ENCODE measurements at places on chromosomes 3 and 15. TPM values are rescaled to one million over a fixed set of nuclear protein-coding genes. Genes with fewer than 3 reads are reported as not detected.

DNA sequence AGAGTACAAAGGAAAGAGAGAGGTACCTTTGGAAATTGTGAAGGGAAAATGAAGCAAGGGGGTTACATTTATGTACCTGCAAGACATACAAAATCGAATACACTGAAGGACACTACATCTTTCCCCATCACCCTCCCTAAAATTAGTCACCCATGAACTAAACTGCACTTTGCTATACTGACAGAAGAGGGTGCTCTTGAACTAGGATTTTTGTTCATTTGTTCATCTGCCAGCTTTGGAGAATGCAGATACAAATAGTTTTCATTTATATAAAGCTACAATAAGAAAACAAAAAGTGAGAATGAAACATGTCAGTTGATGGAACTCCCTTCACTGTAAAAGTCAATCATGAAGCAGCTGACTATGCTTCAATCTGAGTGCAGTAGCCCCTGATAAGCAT lies 55.7 kb downstream of the PCCB start:
- no peak for ATAC-seq

GRCh38 chr3:14497321-14497720 lies 42.8 kb downstream of the GRIP2 start:
- ATAC-seq, result no peak

DNA sequence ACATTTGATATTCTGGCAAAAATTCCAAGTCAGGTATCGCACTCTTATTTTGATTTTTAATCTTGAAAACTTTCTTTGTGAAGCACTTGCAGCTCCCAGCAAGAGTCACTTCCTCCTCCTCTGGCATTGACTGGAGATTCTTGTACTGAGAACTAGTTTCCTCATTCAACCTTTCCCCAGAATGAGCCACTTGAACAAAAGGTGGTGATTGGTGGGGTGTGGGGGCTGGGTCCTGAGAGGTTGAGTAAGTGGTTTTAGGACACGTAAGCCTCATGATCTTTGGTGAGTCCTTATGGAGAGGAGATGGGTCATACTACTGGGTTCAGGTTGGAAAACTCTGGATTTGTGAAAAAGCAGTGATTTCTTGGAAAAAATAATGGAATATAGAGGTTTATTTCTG lies 32.3 kb upstream of the ONECUT1 start:
- no peak for ATAC-seq

GRCh38 chr3:129645286-129645685 lies 38.8 kb upstream of the PLXND1 start:
- no peak for ATAC-seq

Gene MYZAP
- 0.41 TPM for total RNA-seq

DNA sequence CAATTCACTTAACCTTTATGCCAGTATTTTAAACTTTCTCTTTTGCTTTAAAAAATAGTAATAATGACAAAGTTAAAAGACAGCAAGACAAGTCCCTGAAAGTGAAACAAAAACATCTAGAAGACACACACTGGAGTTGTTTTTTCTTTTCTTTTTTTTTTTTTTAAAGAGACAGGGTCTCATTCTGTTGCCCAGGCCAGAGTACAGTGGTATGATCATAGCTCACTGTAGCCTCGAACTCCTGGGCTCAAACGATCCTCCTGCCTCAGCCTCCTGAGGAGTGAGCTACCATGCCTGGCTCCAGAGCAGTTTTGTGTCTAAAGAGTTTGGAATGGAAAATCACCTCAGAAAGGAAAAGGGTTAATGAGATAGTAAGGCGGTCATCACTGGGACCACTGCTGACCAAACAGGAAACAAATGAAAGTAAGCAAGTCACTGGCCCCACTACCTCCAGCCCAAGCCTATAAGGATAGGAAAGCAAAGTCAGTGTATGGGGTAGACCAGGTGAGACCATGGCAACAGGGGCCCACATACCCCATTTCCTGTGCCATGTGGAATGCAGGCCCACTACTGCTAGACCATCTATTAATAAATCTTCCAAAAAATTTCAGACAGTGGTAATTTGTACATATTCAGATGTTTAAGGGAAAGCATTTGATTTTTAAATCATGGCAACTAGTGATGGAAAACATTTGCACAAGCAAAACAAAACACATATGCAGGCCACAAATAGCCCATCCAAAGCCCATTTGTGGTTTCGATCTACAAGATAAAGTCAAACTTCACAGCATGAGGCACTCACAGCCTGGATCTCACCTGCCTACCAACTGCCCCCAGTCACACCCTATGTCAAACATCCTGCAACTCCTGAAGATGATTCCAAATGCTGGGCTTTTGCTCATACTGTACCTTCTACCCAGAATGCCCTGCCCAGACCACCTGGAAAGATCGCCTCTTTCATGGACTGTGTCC lies 62.6 kb downstream of the OSBPL10 start:
- no peak for ATAC-seq

DNA sequence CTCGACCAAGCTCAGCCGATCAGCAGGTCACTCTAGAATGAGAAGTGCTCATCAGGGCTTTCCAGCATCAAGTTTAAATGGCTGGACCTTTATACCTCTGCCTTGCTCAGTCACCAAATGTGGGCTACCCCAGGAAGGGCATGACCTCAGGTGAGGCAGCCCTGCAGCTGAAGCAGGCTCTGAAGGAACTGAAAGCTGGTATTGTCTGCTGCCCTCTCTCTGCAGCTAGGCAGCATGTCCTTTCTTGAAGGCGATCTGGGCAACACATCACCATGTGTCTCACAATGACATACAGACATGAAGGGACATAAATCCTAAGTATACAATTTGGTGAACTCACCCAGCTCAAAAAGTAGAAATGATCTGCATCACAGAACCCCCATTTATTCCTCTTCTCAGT lies 38.7 kb upstream of the ARID3B start:
- no peak for ATAC-seq

GRCh38 chr15:49709646-49710214 lies 88.9 kb downstream of the DTWD1 start:
- no peak for ATAC-seq

GRCh38 chr15:70017801-70018200 lies 79.9 kb downstream of the TLE3 start:
- ATAC-seq, result peak; percentile 15

DNA sequence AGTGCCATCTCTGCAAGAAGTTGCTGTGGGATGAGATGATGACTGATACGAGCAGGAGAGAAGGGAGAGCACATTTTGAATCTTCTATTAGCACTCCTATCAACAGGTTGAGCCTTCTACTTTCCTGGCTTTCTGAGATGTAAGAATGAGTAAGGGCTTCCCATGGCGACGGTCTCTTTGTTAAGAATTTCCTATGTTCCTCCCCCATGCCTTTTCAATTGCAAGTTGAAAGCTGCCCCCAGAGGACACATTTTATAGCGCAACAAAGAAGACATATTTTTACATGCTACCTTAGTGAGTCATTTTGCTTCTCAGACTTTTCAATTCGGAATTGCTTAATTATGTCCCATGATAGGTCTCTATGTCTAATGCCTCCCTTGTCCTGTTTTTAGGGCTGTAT lies 71.3 kb upstream of the LRTM1 start:
- ATAC-seq, result peak; percentile 39

GRCh38 chr15:97747342-97747741 lies 213.2 kb upstream of the ARRDC4 start:
- ATAC-seq, result no peak

Gene GJD2
- 7.2 TPM for total RNA-seq

Gene COPS2
- 124 TPM for total RNA-seq

GRCh38 chr3:15983232-15983631 lies 185.5 kb upstream of the ANKRD28 start:
- ATAC-seq, result no peak

DNA sequence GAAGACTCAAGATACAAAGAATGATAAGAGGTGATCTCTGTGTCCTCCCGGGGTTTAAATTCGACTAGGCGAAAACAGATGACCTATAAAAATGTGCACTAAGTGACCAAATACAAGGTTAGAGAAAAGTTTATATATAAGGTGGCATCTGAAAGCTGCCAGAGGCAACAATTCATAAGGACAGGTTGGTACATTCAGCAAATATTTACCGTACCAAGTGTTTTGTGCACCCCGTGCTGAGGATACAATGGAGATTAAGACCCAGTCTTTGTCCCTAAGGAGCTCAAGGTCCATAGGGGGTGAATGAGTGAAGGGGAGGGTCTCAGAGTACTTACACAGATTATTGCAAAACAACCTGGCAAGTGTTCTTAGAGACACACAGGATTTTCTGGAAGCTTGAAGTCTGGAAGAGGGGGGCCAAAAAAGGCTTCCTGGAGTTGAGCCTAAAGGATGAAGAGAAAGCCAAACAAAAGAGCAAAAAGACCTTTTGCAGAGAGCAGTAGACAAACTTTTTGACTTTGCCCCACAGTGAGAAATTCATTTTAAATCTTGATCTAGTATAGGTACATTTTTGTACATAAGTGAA lies 71.4 kb upstream of the LRIG1 start:
- no peak for ATAC-seq

DNA sequence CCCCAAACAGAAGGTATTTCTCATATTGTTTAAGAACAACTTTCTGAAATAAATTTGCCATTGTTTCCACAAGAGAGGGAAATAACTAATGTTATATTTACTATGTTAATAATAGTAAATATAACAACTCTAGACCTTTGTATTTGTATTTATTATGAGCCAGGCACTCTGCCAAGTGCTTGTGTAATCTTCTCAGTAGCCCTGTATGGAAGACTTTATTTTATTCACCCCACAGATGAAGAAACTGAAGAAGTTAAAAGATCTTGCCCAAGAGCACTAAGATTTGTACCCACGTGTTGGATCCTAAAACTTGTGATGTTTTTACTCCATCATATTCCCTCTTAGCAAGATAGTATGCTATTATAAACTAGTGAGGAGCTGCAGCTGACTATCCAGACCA lies 12.0 kb upstream of the GNB4 start:
- no peak for ATAC-seq

DNA sequence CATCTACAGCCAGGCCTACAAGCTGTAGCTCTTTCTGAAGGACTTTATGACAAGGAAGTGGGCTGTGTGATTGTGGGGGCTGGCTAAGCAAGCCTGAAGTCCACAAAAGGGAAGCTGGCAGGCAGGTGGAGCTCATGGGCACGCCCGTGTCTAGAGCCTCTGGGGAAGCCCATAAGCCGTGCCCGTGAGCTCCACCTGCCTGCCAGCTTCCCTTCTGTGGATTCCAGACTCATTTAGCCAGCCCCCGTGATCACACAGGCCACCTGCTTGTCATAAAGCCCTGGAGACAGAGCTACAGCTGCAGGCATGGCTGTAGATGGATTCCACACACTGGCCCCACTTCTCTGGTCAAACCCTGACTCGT lies 15.2 kb downstream of the EFCC1 start:
- ATAC-seq, result peak; percentile 19

DNA sequence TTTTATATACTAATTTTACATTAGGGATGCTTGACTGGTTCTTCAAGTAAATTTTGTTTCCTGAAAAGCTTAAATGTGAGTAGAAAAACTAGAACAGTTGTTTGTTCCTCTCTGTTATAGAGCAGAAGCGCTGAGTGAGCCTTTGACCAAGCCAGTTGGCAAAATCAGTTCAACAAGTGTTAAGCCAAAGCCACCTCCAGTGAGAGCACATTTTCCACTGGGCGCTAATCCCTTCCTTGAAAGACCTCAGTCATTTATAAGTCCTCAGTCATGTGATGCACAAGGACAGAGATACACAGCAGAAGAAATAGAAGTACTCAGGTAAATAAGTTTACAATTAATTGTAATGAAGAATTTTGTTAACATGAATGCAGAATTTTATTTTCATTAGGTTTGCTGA lies 14.6 kb downstream of the CAPN7 start:
- no peak for ATAC-seq

Gene RAB6B
- 75.3 TPM for total RNA-seq

Gene PATL2
- 0.11 TPM for total RNA-seq

Gene GNAT1
- total RNA-seq, result not detected

Gene SCAANT1
- not detected for total RNA-seq

GRCh38 chr3:16508591-16508995 lies 4.9 kb downstream of the RFTN1 start:
- ATAC-seq, result no peak

GRCh38 chr3:13707456-13707855 lies 158.5 kb downstream of the FBLN2 start:
- ATAC-seq, result no peak

DNA sequence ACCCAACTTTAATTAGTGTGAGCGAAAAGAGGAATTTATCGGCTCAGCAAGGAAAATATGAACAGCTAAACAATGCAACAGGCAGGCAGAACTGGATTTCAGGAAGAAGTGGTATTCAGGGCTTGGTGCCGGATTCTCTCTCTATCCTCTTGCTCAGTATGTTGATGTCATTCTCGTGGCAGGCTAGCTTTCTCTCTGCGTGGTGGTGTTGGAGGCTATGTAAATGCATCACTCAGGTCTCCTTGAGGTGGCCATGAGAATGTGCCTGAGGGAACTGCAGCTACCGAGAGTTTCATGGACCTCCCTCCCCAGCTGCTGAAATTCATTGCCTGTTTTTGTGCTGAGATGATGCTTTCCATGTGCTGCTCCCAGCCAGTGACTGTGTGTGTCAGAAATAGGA lies 18.3 kb upstream of the SYN2 start:
- ATAC-seq, result no peak

GRCh38 chr15:58437531-58438105 lies 5.8 kb downstream of the LIPC start:
- no peak for ATAC-seq

- no peak for ATAC-seq
Observed at GRCh38 chr15:99154271-99154670, 49.4 kb downstream of the SYNM start.

GRCh38 chr3:32495609-32496008 lies 7.0 kb downstream of the CMTM6 start:
- no peak for ATAC-seq

DNA sequence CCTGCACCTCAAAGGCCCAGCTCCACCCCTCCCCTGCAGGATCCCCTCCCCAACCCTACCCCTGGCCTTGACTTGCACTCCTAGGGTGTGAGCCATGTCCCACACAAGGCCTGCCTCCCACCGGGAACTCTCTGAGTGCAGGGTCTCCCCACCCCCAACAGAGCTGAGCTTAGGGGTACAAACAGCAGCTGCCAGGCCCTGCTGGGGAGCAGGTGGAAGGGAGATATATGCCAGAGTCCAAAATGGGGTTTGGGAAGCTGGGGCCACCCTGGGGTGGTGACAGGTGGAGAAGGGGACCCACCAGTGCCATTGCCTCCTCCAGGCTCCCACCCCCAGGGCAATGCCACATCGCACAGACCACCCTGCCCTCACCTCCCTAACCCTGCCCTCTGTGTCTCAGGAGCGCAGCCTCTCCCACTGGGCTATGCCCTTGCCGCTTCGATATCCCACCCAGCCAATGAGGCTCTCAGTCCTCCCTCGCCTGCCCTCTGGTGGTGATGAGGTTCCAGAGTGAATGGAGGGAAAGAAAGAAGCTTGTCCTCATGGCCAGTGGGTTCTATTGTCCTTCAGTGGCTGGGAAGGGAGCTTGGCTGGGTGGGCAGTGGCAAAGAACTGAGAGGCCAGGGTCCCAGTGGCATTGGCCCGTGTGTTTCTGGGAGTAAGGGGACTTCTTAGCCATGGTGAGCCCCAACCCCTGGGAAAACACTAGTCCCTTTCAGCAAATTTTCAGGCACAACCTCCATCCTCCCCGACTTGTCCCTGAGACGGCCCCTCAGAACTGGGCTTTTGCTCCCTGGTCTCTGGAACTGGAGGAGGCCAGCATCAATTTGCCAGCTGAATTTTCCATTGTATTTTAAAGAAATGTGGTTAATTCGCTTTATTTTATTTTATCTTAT lies 46.8 kb downstream of the CYP11A1 start:
- peak; percentile 50 for ATAC-seq

Gene KNG1
- 0.24 TPM for total RNA-seq

GRCh38 chr15:87711026-87711425 lies 545.5 kb downstream of the NTRK3 start:
- no peak for ATAC-seq

GRCh38 chr3:58287354-58287753 lies 18.7 kb upstream of the RPP14 start:
- ATAC-seq, result no peak
